Common myeloid progenitor, CD34-positive (primary cell): ENCODE measurements at places on chromosomes 2 and 18.

- DNase-seq: peak; percentile 29
These were observed 2156.0 kb upstream of the PIK3C3 start for GRCh38 chr18:39799006-39799405.

DNA sequence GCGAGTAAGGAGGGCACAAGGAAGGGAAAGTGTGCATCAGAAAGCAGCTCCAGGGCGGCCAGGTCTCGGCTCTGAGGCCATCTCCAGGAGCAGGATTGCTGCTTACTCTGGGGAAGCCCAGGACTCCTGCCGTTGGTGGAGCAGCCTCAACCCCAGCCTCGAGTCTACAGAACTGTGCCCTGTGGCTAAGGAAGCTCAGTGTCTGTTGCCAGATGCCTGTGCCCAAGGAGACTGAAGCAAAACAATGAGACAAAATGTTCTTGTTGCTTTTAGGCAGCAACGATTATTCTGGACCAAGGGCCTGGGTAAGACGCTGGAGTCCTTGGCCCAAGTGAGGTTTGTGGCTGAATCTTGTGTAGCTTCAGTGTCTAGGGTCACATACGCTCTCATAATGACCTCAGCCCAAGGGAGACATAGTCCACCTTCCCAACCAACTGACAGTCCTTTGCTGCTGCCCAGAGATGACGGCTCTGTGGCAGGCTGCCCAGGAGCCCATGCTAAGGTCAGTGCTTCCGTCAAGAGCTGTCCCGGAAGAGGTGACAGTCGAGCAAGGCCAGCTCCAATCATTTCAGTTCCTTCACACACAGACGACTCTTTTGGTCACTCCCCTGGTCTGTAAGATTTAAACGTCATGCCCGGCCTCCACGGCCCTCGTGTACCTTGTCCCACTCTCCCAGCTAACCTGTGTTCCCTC, 223.8 kb downstream of the TTC32 start:
- no peak for DNase-seq

DNA sequence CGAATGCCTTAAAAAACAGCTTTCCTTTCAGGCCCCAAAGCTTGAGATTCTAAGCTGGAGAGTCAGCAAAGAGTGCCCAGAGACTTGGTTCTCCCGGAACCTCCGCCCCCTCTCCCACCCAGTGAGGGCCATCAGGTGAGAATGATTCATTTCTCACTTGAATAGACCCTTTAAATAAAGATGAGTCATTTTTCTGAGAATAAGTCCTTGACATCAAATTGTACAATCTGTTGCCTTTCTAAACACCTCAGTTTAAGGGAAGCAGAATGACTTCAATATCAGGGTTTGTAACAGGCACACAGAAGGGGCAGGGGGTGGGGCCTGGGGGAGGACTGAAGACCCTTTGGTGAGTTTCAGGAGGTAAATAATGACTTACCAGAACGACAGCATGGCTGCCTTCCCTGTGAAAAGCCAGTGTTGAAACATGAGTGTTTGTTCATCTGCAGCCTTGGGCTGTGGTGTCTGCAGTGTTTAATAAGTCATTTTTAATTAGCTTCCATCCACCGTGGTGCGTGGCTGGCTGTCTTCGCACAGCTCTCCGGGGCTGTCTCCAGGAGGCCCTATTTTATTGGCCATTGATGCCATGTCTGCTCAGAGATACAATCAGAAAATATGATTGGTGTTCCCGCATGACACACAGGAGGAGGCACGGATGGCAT, 134.9 kb upstream of the ZNF236 start:
- no peak for DNase-seq

DNA sequence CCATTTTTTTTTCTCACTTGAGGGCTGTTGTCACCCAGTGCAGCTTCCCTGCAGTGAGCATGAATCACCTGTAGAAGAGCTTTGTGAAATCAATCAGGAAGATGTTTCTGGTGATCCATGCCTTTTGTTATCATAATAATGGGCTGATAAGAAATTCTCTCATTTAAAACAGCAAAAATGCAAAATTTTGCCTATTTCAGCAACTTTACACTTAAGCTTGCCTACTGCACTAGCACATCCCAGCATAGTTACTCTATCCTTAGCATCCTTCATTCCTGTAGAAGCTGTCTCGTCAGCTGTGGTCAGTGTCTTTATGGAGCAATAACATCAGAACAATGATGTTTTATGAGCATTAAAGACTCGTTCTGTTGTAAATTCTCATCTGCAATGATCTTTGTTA, 178.6 kb upstream of the ZNF804A start:
- no peak for DNase-seq

- DNase-seq: no peak
These were observed 400.6 kb upstream of the ID2 start for GRCh38 chr2:8281234-8281633.

DNA sequence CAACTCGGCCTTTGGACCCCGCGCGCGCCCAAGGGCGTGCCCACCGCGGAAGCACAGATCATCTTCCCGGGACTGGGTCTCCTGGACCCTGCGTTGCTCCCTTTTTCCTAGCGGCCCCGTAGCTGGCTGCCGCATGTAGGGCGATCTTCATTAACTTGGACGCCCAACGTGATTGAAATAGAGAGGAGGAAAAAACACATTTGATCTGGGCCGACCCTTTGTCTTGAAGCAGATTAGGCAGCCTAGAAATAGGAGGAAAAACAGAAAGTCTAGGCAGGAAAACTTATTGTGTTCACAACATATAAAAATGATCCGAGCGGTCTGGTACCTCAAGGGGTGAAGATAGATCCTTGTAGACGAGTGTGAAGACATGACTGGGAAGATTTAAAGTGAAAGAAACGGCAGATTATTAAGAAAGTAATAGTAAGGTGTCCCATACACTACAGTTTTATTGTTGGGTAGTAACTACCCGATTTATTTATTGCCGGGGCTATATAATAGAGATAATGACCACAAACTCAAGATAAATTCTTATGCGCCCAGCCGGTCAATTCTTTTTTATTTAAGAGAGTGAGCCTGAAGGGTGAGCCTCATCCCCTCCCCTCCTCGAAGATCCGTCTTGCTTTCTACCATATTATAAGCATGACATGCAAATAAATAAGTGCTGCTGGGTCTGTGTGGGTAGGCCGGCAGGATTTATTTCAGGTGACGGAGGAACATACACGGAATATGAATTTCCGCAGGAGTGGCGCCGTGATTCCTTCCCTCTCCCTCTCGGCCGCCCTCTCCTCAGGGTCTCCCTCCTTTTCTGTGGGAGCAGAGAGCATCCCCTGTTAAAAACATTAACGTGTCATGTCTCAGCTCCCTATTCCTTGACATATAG, 147.4 kb downstream of the MEIS1 start:
- peak; percentile 65 for DNase-seq

- DNase-seq: no peak
These were observed 76.2 kb downstream of the NRP2 start for GRCh38 chr2:205758500-205758899.

DNA sequence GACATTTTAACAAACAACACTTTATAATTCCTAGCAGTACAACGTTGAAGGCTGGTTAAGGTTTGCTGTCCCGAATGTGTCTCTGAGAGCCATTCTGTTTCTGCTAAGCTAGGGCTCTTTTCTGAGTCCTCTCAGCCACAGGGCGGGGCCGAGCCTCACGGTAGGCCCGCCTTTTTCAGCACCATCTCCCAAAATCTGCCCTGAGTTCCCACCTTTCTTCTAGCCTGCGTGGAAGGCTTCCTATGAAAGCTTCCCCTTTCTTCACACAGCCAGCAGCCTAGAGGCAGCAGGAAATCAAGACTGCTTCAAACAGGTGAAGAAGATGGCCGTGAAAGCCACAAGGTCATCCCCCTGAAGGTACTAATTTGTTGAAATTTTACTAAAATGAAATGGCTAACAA, 255.5 kb downstream of the CDH2 start:
- no peak for DNase-seq

DNA sequence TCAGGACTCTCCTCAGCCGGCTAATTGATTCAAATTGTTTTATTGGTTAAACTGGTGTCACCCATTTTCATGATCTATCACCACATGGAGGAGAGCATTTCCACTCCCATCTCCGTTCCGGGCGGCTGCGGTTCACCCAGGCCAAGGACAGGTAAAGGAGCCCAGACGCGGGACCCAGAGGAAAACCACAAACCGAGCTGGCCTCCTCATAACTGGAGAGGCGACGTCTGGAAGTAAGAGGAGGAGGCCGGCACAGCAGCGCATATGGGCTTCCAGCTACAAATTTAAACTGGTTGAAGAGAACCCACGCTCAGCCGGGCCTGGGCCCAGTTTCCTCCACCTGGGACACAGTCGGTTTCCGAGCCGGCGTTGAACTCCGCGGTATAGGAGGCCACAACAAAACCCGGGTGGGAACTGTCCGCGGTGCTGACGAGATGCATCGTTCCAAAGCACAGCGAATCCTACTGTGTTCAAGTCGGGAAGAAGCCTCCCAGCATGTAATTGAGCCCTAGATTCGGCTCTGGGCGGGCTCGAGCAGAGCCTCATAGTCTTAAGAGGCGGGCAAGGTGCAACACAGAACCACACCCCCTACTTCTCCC, 3.0 kb upstream of the SKOR2 start:
- DNase-seq: peak; percentile 69

DNA sequence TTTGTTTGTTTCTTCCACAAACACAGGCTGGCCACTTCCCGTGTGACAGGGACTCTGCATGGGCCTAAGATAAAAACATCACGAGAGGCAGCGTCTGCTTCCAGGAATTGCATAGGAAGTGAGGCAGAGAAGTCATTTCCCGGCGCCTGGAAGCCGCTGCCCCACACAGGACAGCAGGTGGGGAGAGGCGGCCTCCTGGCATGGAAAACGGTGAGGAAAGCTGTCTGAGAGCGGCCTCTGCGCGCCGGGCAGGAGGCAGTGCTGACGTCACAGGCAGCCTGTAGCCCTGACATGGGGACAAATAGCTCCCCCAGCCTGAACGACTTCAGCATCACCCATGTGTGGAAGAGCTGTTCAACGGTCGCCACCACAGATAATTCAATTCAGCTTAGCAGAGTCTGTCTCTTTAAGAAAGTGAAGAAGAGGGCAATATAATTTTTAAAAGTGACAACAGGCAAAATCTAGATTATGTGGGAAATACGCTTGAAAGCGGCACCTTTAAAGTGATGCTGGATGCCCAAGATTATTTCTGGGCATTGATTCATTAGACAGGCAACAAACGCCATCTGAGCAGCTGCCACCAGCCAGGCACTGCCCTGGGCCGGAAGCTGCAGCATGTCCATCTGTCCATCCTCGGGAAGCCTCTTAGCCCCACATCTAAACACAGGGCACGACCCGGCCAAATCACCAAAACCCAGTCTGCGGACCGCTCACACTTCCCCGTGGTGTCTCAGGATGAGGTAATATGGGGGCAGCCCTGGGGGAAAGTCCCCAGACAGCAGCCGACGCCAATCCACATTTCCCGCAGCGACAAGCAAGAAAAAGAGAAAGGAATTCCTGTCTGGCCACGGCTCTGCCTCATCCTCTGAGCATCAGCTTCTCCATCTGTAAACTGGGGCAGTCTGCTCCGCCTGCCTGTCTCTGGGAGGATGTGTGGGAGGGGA, 138.9 kb downstream of the PXDN start:
- no peak for DNase-seq

DNA sequence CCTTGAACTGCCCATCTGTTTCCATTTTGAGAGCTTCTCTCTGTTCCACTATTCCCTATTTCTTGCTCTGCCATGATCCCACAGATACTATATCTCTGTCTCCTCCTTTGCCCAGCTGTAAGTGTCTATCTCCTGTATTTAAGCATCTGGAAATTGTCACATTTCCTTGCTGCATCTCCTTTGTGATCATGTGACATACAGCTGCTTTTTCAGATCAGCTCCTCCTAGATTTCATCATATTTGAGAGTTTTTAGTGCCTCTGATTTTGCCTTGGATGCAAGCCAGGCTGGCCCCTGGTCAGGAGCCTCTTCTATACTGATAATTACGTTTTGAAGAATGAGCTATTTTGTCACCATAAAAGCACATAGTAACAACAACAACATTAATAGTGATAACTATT, 131.7 kb upstream of the TNP1 start:
- no peak for DNase-seq

GRCh38 chr2:199147216-199147615, 310.5 kb downstream of the SATB2 start:
- no peak for DNase-seq

DNA sequence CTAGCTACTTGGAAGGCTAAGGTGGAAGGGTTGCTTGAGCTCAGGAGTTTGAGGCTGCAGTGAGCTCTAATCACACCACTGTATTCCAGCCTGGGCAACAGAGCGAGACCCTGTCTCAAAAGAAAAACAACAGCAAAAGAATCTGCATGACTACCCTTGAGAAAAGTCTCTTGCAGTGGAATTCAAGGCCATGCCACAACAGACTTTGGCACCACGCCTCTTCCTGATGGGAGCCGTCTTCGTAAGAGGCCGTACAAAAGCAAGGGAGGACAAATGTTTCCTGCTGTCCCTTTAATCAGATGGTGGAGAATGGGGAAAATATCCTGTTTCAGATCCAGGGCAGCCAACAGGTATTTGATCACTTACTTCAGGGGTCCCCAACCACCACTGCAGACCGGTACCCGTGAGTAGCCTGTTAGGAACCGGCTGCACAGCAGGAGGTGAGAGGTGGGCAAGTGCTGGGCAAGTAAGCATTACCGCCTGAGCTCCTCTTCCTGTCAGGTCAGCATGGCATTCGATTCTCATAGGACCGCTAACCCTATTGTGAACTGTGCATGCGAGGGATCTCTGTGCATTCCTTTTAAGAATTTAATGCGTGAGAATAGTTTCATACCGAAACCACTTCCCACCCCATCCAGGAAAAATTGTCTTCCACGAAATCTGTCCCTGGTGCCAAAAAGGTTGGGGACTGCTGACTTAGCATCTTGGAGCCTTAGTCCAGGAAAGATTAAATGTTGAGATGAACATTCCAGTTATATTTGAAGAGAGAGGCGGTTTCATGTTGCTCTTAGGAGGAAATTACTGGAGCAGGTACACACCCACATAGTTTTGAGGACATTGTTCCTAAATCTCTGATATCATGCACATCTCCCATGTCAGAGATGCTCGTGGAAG, 94.4 kb upstream of the XPO1 start:
- DNase-seq: no peak

GRCh38 chr2:67318563-67318962, 78.6 kb upstream of the ETAA1 start:
- DNase-seq: no peak

GRCh38 chr2:83280391-83280790, 1178.7 kb downstream of the SUCLG1 start:
- no peak for DNase-seq

DNA sequence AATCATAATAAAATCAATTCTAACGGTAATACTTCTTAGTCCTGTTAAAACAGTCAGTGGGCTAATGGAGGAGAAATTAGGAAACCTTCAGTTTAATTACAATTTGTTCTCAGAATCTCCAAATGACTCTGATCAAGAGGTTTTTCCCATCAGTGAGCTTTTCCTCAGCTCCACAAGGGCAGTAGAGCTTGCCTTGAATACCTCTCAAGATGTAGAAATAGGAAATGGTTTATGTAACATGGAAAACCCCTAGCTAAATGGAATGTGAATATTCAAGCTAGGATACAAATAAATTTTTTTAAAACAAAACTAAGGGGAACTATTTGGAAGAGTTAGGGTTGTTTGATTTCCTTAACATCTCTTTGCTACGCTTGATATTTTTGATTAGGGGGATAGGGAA, 87.5 kb downstream of the PLEKHM3 start:
- DNase-seq: no peak

- no peak for DNase-seq
These were observed 31.5 kb downstream of the MRPL33 start for GRCh38 chr2:27803046-27803445.
